Glomerular endothelial cell (primary cell): ENCODE measurements at places on chromosomes 13 and 19. TPM values are rescaled to one million over a fixed set of nuclear protein-coding genes. Genes with fewer than 3 reads are reported as not detected.
A peak's percentile ranks its signal among the peaks of the same experiment; 100 is the strongest.

DNA sequence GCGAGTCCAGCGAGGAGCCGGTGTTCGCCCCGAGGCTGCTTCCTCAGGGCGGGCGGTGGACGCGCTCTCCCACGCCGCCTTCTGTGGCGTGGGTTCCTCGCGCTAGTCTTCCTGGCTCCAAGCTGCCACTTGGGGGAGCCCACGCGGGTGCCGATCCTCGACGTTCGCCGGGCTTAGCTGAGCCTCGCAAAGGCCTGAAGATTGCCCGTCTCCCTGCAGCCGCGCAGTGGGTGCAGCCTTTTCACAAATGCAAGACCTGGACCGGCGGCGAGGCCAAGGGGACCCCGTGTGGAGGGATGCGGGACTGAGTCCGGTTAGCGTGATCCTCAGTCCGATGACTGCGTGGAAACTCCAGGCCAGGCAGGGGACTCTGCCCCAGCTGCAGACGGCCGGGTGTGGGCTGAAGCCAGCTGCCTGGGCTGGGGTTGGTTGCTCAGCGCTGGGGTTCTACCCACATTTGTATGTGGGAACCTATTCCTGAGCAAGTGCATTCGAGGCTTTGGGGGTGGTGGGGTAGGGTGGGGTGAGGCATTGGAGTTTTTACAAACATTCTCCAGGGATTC lies 16.6 kb upstream of the LRP3 start:
- peak; percentile 3 for DNase-seq

DNA sequence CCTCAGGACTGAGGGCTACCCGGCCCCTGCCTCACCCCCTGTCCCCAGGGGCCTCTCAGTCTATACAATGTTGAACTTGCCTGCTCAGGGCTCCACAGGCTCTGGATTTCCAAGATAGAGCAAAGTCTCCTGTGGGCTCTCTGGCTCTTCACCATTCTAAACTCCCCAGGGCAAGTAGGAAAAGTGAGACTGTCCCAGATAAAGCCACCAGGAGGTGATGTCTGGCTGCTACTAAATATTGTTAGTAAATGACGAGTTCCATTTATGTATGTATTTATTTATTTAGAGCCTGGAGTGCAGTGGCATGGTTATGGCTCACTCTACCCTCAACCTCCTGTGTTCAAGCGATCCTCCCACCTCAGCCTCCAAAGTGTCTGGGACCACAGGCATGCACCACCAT lies 73.6 kb upstream of the SIAH3 start:
- no peak for DNase-seq

DNA sequence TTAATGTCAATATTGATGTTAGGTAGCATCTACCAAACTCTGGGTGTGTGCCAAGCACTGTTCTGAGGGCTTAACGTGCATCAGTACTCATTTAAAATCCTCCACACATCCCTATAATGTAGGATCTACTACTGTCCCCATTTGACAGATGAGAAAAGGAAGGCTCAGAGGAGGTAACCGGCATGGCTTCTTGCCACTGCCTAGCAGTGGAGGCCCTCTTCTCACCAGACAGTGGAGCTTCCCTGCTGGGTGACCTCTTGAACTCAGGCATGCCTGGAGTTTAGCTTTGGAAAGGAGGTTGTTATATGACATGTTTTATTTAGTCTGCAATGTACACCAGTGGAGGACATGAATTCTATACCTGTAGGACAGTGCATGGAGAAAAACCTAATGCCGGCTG lies 2.1 kb downstream of the SPATA13 start:
- no peak for DNase-seq

DNA sequence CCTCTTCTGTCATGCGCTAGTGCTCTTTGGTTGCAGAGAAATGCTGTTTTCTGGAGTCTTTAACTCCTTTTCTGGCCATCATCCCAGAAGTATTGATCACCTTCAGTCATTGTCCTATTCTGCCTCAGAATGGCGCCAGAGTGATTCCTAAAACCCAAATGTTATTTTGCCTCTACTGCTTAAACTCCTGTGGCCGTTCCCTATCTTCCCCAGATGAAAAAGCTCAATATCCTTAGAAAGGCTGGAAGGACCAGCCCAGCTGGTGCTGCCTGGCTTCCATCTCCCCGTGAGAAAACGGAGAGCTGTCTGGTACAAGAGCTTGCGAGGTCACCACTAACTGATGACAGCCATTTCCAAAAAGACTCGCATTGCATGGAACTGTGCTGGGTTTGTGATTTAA lies 179.1 kb downstream of the RBM26 start:
- DNase-seq: no peak

- no peak for DNase-seq
Observed at GRCh38 chr13:38888309-38888708, 102.3 kb downstream of the STOML3 start.

DNA sequence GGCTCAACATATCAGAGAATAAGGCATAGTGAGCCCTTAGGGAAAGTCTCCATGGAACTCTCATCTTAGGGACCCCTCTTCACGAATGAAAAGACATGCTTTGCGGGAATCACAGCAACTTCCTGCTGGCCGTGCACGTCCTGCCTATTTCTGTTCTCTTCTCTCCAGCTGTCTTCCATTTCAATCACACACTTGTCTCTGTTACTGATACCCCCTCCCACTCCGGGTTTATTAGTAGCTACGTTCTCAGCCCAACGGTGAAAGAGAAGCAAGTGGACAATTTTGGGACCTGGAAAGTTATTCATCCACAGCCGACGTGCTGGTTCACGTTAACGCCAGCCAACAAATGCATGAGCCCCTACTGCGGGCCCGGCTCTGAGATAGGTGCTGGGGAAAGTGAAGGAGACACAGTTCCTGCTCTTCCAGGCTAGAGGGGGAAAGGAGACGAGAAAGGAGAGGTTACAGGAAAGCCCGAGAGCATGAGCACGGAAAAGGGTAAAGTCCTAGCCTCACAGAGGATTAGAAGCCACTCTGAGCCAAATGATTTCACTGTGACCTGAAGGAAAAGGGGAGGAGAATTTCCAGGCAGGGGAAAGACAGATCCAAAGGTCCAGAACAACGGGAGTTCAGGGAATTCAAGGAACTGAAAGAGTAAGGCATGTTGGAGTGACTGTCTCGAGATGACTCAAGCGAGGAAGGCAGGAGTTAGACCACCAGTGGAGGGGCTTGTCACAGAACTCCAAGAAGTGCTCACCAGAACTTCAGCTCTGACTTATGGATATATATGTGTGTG lies 81.8 kb upstream of the CLDN10 start:
- DNase-seq: no peak

DNA sequence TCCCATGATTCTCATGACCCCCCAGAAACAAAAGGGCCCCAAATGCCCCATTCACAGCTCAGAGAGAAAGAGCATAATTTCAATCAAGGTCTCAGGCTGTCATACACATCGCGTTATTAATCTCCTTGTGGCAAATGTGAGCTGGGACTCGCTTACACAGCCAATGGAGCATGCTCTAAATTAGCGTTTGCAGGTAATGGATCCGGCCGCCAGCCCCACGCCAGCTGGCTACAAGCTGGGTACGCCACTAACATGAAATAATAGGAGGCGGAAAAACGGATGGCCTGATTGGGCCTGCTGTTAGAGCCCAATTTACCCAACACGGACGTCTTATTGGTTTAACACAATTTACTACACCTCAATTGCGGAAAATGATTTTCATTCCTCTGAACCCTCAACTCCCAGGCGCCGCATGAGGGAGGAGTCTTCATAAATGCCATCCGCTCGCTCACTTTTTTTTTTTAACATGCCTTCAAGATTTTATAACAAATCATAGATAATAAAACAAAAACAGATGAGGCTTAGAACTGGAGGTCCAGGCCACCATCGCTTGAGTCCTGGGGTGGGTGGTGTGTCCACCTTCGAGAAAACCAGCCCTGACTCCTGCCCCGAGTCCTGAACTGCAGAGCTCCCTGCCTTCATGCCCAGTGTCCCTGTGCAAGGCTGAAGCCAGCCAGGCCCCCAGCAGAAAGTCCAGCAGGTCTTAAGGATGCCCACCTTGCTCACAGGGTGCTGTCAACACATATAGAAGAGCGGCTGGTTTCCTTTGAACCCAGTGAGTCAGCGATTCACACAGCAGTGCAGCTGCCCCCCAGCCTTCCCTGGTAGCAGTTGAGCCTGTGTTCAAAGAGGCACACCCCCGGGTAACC lies 62.1 kb downstream of the PEPD start:
- DNase-seq: no peak

DNA sequence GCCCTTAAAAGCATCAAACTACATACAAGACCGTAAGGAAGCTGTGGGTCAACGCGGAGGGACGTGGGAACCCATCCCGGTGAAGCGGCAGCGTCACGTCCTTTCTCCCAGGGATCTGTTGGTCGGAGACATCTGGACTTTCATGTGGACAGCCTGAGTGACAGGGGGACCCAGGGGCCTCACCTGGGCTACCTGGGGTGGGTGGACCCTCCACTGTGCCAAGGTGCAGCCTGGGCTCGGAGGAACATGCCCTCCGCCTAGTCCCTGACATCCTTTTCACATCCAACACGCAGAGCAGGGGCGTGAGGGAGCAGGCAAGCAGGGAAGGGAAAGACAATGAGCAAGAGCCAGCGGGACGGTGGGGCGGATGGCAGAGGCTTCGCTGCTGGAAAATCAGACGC lies 13.8 kb upstream of the GARIN5A start:
- no peak for DNase-seq

- no peak for DNase-seq
Observed at GRCh38 chr19:39942366-39942730, 7.9 kb upstream of the FCGBP start.

DNA sequence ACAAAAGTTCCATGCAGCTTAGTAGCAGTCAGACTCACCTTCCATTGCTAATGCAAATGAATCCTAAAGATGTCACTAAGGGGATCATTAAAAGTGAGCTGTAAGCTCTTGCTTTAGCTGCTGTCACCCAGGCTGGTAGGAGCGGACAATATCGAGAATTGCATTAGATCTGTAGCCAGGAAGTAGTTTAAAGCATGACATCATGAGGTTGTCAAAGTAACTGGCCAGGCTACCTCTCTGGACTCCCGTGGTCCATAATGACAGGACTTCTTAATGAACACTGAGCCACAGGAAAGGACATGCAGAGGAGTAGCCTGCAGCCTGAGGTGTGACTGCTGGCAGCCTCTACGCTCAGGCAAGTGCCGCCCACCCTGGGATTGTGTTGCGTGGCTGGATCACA lies 522.3 kb upstream of the NBEA start:
- no peak for DNase-seq

- DNase-seq: no peak
Observed at GRCh38 chr19:50520822-50521465, 7.2 kb upstream of the ASPDH start.

DNA sequence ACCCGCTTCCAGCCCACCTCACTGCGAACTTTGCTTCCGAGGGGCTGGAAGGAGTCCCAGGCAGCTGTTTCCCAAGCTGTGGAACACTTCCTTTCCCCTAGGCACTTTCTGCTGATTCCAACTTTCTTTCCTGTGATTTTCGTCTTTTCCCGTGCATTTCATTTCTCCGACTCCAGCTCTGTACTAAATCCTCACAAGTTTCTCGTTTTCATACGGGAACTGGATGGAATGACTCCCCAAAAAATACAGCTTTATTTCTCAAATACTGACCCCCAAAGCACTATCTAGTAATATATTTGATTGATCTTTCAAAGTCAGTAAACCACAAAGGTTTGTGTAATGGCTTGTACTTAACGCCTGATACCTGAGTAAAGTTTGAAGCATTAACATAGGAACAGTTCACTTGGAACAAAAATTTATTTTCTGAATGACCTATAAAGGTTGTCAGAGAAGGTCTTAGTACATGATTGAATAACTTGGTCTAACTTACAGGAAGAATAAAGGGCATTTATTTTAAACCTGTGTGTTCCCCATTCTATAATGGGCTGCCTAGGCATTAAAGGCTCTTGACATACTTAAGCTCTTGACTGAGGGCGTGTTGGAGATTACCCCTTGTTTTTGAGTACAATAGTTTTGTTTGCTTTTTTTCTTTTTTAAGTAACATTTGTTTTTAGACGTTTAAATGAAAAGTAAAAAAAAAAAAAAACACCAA lies 1.3 kb upstream of the PCDH9 start:
- DNase-seq: no peak

- DNase-seq: no peak
Observed at GRCh38 chr13:94974015-94974951, 261.9 kb upstream of the SOX21 start.

- DNase-seq: no peak
Observed at GRCh38 chr13:32829676-32830335, 186.4 kb upstream of the KL start.

The IZUMO1 gene
- not detected in 2 replicates for total RNA-seq

The MAST1 gene
- 0.64 and 3.2 TPM in 2 replicates for total RNA-seq

The LIPE gene
- 9.3 and 10.7 TPM in 2 replicates for total RNA-seq

The GPC6 gene
- total RNA-seq: 11.0 and 11.3 TPM in 2 replicates

The POSTN gene
- 2.3 and 26.5 TPM in 2 replicates for total RNA-seq

The IGFL4 gene
- not detected in 2 replicates for total RNA-seq

The CEACAM20 gene
- not detected in 2 replicates for total RNA-seq

The GZMM gene
- total RNA-seq: not detected in 2 replicates

The RASIP1 gene
- total RNA-seq: 153 and 158 TPM in 2 replicates
